Activated CD4-positive, alpha-beta T cell treated with anti-CD3 and anti-CD28 coated beads, Interleukin-2, amount 50 U/mL, for 24 hours (primary cell): ENCODE measurements at places on chromosomes 12 and 14.

DNA sequence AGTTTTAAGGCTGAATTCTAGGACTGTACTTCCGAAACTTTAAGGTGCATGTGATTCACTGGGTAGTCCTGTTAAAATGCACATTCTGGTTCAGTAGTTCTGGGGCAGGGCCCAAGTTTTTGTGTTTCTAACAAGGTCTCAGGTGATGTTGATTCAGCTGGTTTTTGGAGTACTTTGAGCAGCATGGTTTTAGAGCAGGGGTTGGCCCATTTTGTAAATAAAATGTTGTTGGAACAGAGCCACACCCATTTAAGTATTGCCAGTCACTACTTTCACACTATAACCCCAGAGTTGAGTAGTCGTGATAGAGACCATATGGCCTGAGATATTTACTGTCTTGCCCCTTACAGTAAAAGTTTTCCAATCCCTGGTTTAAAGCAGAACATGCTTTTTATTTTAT is 111.3 kb downstream of the SYNE2 start:
- no peak for DNase-seq

DNA sequence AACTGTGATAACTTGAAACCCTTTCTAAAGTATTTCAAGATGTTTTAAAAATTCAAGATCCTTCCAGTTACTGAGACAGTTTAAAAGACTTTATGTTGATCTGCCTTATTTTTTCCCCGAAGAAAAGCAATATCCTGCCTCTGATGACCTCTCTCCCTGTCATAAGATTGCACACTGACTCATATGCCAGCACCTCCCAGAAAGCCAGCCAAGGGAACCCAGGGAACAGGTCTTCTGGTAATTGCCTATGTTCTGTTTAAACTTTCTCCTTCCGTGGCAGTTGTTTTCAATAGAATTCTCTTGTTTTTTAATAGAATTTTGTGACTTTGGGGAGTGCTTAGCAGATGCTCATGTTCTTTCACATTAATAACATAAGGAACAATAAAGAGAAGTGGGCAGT is 300.2 kb upstream of the PRKD1 start:
- no peak for DNase-seq

- DNase-seq = no peak
Observed at GRCh38 chr14:71625891-71626701, 306.1 kb upstream of the RGS6 start.

DNA sequence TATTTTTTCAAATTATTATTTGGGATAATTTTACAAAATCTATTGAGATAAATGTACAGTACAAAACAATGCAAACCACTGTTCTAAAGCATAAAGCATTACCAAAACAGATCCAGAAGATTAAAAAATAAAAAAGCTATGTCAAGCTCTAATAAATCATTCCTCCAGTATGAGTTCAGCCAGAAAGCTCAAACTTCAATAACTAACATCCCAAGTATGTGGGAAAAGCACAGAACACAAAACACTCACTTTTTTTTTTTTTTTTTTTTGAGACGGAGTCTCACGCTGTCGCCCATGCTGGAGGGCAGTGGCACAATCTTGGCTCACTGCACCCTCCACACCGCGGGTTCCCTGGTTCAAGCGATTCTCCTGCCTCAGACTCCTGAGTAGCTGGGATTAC is 11.3 kb downstream of the SAV1 start:
- no peak for DNase-seq

GRCh38 chr12:88383405-88383804 is 196.9 kb downstream of the KITLG start:
- DNase-seq = no peak
